ENCODE measurements at places on chromosomes 11 and 22.
A peak's percentile ranks its signal among the peaks of the same experiment; 100 is the strongest.

DNA sequence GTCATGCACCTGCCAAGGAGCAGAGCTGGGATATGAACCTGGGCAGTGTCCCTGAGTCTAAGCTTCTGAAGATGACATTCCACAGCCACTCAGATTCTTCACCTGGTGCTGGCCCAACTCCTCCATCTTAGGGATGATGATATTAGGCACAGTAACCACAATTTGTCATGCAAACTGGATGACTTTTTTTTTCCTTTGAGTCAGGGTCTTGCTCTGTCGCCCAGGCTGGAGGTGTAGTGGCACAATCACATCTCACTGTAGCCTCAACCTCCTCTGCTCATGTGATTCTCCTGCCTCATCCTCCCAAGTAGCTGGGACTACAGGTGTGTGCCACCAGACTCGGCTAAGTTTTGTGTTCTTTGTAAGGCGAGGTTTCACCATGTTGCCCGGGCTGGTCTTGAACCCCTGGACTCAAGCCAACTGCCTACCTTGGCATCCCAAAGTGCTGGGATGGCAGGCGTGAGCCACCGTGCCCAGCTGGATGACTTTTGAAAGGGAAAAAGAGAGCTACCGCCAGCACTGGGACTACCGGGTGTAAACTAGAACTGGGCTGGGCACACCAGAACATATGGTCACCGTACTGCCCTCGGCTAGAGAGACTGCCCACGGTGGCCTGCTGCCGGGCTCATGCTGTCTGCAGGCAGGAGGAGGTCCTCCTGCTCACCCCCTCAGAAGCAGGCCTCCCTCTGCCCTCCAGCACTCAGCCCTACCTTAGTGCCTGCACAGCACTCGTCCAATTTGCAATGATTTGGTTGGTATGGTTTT is 77.7 kb downstream of the NAT10 start:
- DNase-seq: no peak

DNA sequence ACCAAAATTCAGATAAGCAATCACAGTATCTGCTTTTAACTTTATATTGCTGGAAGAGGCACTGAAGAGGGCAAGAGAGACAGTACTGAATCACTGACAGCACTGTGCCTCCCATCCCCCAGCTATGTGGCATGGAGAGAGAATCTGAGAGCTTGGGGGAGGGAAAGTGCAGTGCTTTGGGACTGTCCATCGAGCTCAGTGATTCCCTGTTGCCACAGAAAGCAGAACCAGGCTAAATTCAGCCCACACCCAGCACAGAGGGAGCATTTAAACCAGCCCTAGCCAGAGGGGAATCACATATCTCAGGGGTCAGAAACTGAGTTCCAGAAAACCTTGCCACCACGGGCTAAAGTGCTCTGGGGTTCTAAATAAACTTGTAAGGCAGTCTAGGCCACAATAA is 44.3 kb downstream of the KCNQ1 start:
- no peak for DNase-seq

DNA sequence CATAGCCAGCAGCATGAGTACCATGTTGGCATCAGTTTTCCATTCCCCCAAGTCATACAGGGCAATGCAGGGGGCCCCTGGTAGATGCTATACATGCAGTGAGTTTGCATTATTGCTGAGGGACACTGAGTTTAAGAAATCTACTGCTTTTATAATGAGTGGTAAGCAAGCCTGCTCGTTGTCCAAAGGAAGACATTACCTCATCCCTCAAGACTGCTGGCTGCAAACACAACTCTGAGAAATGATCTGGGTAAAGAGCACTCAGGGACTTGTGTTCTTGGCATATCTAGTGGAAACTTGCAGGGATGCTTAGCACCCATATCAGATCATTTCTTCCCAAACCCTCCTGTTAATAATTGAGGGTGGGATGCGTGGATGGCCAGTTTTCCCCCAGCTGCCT is 77.9 kb downstream of the CWC15 start:
- DNase-seq: peak; percentile 33

DNA sequence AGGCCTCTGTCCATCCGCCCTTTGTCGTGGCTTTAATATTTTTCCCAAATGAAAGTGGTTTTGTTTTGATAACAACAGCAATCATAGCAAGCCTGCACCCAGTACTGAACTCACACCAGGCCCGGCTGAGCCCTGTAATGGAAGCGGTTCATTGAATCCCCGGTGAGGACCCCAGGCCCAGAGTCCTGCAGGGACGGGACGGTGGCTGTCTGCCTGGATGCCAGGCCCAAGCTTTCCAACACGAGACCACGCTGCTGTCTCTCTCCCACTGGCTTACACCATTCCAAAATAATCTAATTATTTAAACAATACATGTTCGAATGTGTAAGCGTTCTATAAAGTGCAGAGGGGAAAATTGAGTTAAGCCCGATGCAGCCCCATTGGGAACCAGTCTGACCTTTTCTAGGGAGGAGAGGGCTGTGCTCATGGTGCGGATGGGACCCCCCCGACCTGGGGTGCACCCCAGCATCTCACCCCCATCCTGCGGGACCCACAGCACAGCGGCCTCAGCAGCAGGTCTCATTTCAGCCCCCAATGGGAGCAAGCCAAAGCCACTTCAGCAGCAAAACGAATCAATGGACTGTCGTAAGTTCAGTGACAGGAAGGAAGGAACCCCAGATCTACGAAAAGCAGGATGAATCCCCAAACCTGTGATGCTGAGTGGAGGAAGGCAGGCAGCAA is 1046.9 kb downstream of the BRD1 start:
- DNase-seq: no peak

GRCh38 chr11:74480688-74481417 is 12.7 kb downstream of the LIPT2 start:
- no peak for DNase-seq

DNA sequence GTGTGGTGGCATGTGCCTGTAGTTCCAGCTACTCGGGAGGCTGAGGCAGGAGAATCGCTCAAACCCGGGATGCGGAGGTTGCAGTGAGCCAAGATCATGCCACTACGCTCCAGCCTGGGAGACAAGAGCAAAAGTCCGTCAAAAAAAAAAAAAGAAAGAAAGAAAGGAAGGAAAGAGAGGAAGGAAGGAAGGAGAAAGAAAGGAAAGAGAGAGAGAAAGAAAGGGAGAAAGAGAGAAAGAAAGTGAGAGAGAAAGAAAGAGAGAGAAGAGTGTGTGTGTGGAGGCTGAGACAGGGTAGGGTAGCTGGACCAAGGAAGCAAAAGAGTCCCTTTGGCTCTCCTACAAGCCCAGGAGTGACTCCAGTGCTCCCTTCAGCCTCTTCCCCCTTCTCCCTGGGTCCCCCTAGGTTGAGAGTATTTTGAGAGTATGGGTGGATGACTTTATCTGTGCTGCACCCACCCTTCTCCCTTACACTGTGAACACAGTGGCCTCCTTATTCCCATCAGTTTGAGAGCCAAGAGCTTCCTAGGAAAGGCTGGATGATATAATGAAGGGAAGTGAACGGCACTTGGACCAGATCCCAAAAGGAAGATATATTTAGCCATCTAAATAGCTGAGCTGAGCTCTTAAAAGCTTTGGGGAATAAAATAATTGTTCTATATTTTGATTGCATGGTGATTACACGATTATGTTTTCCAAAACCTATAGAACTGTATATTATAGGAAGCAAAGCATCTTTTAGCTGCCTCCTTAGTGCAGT is 9.5 kb upstream of the DENND5A start:
- no peak for DNase-seq

DNA sequence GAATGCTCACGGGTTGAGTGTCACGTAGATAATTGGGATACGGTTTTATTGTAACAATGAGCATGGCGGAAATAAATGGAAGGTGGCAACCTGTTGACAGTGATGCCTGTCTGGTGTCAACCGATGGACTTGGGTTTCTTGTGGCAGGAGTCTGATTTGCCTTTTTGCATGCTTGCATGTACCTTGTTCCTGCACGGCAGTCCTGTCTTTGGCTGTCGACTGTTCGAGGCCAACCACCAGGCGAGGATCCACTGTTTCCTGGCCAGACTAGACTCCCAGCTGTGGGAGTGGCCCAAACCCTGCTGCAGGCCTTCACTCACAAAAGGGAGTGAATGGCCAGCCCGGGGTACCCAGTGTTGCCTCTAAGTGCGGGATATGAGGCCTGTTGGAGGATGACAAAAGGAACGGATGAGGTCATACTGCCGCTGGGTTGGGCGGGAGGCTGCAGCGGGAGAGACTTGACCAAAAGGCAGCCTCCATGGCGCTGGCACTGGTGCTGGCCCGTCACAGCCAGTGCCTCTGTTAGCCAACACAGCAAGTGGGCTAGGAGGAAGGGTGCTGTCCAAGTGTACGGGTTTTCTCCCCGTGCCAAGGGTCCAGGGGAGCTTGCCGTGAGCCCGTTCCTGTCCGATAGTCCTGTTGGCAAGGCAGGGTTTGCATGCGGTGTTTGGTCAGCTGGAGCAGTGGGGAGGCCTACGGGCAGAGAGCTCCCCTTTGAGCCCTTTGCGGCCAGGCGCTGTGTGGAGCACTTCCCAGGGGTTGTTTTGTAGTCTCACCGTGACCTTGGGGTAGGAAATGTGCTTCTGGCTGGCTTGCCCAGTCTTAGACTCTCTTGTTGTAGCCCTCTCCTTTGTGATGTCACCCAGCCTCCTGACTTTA is 974 bp downstream of the DGCR8 start:
- DNase-seq: no peak

DNA sequence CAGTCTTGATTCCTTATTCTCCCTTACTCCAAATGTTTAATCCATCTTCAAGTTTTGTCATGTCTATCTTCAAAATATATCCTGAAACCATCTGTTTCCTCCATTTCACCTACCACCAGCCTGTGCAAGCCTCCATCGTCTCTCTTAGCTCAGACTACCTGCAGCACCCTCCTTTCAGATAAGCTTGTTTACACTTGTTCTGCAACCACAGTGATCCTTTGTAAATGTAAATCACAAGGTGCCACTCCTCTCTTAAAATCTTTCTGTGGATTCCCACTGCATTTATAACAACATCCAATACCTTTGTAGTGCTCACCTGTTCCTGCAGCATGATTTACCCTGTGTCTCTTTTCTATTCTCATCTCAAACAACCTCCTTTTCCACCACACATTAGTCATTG is 31.8 kb upstream of the GPR83 start:
- no peak for DNase-seq

GRCh38 chr22:19730198-19730597 is 6.9 kb downstream of the GP1BB start:
- DNase-seq: no peak

DNA sequence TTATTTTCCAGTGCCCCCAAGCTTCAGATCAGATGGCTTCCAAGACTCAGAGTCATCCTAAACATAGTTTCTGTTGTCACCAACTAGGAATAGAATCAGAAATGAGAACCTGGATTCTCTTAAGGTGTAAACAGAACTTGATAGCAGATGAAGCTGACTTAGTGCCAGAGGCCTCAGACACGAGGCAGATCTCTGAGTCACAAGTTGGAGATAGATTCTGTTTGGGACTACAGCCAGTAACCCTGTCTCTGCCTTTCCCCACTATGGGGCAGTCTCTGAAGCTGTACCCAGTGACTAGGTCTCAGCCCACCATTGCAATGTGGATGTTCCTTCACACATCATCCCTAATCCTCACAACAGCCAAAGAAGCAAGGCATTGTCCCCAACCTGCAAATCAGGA is 25.4 kb downstream of the NEU3 start:
- no peak for DNase-seq

DNA sequence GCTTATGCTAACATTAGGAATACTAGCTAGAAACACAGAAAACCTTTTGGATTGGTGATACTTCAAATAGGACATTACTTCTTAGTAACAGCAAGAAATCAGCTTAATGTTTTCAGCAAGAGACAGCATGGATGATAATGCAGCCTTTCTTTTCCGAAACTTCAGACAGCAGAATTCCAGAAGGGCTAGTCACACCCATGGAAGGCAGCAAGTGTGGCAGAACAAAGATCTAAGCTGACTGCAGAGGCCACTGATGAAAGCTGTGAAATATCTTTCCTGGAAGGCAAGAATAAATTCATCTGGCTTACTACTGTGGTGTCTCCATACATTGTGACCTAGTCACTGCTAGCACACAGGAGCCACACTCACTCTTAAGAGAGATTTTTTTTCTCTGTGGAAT is 100.3 kb downstream of the CCDC83 start:
- DNase-seq: no peak

DNA sequence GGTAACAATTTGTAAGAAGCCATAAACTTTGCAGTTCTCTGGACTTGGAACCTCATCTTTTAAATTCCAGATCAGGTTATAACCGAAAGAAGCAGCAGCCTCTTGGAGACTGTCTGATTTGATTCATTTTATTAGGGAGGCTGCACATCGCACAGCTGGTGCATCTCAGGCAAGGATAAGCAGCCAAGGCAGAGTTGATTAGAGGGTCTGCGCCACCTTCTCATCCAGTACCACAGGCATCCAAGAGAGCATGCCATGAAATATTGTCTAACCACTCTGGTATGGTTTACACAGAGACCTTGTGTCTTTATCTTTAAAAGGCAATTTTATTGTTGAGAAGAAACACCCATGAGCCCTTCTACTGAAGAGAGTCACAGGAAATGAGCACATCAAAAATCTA is 16.2 kb upstream of the CWF19L2 start:
- no peak for DNase-seq

GRCh38 chr22:37428649-37429586 is 1.6 kb upstream of the ELFN2 start:
- peak; percentile 33 for DNase-seq

GRCh38 chr11:114080219-114080618 is 20.7 kb downstream of the ZBTB16 start:
- DNase-seq: no peak

GRCh38 chr11:126313826-126314225 is 10.0 kb downstream of the DCPS start:
- no peak for DNase-seq

DNA sequence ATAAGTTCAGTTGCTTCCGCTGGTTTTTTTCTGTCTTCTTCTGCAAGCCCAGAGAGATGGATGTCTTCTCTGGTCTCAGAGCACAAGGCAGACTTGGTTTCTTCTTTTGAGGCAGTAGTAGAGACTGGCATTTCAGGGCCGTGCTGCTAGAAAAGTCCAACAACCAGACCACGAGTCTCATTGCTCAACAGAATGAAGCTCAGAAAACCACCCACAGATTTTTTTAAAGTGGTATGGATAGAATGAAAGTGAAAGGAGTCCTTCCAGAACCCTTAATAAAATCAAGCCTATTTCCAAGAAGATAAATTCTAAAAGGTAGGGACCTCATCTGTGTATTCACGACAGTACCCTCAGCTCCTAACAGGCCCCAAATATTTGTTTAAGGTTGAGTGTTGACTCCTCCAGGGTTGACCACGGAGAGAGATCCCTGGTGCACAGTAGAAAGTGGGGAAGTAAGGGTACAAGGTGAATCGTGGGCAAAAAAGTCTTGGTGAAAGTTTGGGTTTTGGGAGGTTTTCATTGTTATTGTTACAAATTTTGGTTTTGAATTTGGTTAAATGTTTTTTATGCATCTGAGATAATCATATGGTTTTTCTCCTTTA is 43.6 kb upstream of the DDX6 start:
- DNase-seq: no peak

- no peak for DNase-seq
Measured at GRCh38 chr11:34756591-34756990, 135.7 kb downstream of the EHF start.

DNA sequence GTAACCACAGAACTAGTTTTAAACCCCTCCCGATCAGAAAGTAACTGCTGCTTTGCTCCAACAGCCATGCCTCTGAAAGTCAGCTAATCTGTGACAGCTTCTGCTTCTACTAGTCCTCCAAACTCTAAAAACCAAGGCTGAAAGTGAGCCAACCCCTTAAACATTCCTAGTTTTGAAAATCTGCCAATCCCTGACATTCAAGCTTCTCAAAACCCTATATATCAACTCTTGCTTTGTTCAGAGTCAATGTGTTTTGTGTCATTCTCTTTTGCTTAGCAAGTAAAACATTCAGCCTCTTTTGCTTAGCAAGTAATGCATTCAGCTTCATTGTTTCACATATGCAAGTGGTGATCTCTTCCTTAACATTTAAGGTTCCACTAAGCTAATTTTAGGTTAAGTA is 56.9 kb downstream of the ATG16L2 start:
- DNase-seq: peak; percentile 1

GRCh38 chr11:34351687-34352469 is 5.9 kb downstream of the ABTB2 start:
- no peak for DNase-seq

All from T47D (cell line).